ENCODE measurements at places on chromosomes 12 and 14. TPM values are rescaled to one million over a fixed set of nuclear protein-coding genes. Genes with fewer than 3 reads are reported as not detected.

VPS33A gene
- 20.3 TPM for total RNA-seq

TAS2R20 gene
- 3.9 TPM for total RNA-seq

TAS2R8 gene
- total RNA-seq: not detected

GRCh38 chr14:105883066-105884005 lies 357.0 kb downstream of the TMEM121 start:
- no peaks in the 10 kb centered on the region for H3K36me3 ChIP-seq
- no peak for DNase-seq
- H3K27ac ChIP-seq: no peak overlapping the region

DNA sequence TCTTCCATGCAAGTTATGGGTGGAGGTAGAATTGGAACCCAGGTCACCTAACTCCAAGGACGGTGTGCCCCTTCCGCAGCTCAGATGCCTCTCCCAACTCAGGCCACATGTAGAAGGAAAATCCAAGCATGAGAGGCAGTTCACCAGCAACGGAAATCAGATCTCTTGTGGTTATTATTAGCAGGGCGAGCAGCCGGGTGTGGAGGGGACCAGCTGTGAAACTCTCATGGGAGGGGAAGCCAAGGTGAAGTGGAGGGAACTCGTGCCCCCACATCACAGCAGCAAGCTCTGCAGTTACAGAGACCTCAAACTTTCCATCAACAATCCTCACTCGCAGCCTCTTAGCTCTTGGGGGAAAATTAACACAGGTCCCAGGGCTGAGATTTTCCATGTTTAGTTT lies 79.7 kb downstream of the KSR2 start:
- no peak overlapping the region for H3K4me3 ChIP-seq
- no peak for DNase-seq
- H3K27me3 ChIP-seq: no peaks in the 10 kb centered on the region
- no peak overlapping the region for H3K27ac ChIP-seq
- no peaks in the 10 kb centered on the region for H3K4me1 ChIP-seq

DNA sequence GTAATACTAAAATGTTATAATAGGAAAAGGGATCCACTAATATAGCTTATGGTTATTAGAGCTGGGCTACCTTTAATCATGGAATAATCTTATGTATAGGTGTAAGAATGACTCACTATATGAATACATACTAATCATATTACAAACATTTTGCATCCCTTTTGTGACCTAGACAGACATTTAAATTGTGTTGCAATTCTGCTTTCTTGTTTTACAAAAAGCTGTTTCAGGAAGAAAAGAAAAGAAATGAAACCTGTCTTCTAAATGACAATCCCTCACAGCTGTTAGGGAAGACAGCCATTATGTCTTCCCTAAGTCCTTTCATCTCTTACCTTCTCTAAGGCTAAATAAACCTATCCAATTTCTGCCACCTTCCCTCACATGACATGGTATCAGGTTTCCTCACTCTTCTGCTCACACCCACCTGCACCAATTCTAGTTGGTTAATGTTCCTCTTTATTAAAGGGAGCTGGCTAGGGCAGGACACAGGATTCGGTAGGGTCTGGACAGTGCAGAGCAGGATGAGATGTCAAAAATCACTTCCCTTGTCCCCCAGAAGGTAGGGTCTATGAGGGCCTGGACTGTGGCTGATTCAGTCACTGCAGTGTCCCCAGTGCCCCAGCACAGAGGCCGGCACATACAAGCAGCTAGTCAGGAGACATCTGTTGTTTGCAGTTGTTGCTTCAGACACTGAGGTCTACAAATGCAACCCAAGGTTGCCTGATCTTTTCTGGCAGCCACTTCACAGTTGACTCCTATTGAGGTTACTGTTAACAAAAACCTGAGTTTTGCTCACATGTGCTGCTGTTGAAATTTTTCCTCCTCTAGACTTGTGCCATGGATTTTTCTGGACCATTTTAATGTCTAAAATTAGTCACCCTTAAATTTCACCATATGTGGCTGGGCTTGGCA lies 3.7 kb downstream of the DHRS7 start:
- no peaks in the 10 kb centered on the region for H3K27me3 ChIP-seq
- no peak overlapping the region for H3K27ac ChIP-seq
- peaks cover 6% of the 10 kb centered on the region for H3K4me1 ChIP-seq
- no peak overlapping the region for H3K4me3 ChIP-seq

DNA sequence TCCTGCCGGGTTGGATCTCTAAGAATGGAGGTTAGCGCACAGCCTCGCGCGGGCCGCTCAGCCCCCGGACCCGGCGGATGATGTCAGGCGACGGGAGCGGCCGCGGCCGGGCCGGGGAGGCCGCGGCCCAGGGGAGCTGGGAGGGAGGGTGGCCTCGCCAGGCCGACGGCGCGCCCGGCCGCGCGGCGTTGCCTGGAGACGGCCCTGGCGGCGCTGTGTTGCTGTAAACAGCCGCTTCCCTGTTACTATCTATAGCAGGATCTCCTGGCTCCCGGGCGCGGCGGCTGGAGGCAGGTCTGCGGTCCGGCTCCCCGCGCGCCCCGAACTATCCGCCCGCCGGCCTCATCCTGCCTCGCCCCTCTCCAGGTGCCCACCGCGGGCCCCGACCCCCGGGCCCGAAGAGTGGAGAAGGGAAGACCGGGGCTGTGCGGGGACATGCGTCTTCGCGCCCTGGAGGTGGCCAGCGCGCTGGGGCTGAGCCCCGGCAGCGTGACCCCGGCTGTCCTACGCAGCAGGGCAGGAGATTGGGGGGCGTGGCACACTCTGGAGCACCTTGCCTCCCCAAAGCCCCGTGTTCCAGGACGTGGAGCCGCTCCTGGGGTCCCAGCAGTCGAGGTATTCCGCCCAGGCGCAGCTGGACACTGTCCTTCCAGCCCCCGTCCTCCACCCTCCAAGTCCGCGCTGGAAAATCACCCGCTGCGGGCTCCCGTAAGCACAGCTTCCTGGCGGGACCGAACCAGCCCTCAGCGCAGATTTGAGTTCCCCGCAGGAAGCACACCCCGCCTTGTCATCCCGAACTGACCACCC lies 1.4 kb upstream of the FOS start:
- peaks cover 16% of the 10 kb centered on the region for H3K4me1 ChIP-seq
- DNase-seq: peak; percentile 89
- peak overlapping the region; percentile 21 for H3K27ac ChIP-seq
- H3K36me3 ChIP-seq: peaks cover 9% of the 10 kb centered on the region
- peak overlapping the region; percentile 69 for H3K4me3 ChIP-seq
